ENCODE measurements at places on chromosomes 16 and 17.

DNA sequence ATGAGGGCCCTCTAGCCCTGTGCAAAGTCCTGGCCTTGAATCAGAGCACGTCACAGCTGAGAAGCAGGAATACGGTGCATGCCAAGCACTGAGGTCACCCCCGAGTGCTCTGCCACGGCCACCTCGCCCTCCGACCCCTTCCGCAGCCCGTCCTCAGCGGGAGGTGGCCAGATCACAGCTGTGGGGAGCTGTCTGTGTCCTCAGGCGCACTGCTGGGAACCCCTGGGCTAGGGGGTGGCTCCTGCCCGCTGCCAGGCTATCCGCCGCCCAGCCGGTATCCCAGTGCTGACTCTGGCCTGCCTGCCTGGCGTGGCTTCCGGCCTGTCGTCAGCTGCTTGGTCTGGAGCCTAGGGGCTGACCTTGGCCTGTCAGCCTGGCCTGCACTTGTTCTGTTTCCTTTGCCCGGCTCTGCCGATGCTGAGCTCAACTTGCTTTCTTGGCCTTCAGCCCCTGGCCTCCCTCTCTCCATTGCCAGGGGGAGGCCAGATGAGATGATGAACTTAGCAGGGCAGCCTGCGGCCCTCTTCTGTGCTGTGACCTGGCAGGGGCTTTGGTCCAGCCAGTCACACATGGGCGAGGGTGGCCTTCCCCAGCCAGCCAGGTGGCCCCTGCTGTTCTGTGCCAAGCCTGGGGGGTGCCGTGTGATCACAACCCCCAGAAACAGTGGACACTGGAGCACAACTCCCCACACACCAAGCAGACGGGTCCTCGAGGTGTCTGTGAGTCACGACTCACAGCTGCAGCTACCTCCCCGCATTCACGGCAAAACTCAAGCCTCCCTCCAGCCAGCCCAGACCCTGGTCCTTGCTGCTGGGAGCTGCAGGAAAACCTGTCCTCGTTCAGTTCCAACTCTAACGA is 77.3 kb downstream of the ZDHHC7 start:
- DNase-seq: no peak

GRCh38 chr16:48132696-48133095 is 23.1 kb downstream of the ABCC12 start:
- DNase-seq: no peak

- no peak for DNase-seq
These were observed 7.1 kb upstream of the SOX9 start for GRCh38 chr17:72113751-72114150.

GRCh38 chr16:57051696-57052228 is 40.6 kb upstream of the CPNE2 start:
- DNase-seq: no peak

DNA sequence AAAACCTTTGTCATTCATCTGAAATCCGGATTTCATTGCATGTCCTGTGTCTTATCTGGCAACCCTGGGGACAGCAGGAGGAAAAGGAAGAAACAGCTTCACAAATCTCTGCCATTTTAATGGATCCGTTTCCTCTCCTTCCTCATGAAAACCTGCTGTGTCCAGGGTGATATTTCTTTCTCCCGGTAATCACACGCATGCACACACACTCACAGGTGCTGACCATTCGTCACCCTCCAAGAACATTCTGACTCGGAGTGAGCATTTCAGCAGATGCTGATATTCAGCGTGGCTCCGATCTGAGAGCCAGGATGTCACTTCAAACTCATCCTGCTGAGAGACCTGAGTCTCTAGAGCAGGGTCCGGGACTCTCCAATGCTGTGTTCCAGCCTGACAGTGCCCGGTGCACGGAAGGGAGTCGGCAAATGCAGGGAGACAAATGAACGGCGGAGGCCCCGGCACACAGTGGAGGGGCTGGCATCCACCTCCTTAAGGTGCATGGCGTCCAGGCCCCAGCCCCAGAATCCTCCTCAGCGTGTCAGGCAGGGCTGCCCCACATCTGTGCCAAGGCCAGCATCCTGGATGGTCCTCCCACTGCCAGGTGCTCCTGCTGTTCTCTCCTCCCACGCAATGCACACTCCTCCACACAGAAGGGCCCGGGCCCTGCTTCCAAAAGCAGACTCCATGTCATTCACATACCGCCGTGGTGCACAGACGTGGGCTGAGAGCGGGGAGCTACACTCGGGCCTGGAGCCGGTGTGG is 70.7 kb downstream of the RBFOX3 start:
- DNase-seq: no peak

GRCh38 chr16:22356930-22357634 is 17.3 kb downstream of the CDR2 start:
- DNase-seq: no peak

- DNase-seq: no peak
These were observed 42.5 kb upstream of the KSR1 start for GRCh38 chr17:27413792-27414191.

DNA sequence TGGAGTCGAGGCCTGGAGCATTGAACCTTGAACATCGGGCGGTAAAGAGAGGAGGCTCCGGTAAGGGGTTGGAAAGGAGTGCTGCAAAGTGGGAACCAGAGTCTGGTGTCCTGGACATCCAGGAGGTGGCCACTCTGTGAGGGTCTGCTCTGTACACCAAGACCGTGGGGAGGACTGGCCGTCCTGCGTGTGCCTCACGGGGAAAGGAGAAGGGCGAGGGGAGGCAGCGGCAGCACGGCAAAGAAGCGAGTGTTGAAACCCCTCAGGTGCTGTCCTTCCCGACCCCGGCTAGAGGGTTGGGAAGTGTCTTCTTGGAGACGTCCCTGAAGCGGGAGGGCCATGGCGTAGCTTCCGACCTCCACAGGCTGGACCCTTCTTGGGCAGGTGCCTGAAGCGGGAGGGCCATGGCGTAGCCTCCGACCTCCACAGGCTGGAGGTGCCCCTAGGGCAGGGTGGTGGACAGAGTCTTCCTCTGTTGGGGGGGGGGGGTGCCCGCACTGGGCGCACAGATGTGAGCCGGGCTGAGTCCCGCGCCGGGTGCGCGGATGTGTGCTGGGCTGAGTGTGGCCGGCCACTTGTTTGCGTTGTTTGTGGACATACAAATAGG is 42.0 kb downstream of the FOXK2 start:
- no peak for DNase-seq

DNA sequence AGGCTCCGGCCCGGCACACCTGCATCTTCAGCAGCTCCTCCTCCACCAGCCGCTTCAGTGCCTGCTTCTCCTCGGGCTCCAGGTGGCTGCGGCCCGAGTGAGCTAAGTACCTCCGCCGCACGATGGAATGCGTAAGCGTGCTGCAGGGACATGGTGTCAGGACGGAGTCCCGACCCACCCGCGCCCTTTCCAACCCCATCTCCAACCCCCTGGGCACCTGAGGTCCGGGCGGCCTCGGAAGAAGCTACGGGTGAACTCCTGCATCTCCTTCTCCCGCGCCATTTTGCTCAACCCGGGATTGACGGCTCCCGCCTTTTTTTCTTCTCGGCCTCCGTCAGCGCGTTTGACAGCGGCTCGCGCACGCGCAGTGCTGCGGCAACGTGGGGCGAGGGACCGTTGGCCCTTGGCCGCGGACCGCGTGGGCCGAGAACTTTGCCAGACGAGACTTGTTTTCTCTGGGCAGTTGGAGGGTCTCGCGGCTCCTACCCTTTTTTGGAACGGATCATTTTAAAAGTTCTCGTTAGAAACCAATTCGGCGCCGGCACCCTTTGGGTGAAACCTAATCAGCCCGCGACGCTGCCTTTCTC is at the start of gene HIRIP3:
Gene HIRIP3 (minus strand): TSS at position 294 of the 587 bp plus-strand sequence. CDS start 12 bp downstream, at position 282.
- peak; percentile 96 for DNase-seq

DNA sequence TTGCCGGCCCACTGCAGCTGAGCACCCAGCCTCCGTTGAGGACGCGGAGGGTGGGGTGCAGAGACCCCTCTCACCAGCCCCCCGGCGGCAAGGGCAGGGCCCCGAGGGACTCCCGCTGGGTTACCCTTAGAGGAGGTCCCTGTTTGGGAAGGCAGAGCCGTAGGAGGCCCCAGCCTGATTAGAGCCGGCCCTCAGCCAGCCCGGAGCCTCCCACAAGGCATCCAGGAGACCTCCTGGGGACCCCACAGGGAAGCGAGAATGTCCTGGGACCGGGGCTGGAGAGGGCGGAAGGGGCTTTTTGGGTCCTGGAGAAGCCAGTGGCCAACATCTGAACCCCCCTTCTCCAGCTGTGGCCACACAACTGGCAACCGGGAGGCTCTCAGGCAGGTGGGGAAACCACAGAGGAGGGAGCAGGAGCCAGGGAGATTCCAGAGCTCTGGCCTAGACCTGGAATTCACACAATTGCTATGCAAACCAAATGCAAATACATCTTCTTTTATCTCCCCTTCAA is 21.7 kb upstream of the SP6 start:
- DNase-seq: no peak

DNA sequence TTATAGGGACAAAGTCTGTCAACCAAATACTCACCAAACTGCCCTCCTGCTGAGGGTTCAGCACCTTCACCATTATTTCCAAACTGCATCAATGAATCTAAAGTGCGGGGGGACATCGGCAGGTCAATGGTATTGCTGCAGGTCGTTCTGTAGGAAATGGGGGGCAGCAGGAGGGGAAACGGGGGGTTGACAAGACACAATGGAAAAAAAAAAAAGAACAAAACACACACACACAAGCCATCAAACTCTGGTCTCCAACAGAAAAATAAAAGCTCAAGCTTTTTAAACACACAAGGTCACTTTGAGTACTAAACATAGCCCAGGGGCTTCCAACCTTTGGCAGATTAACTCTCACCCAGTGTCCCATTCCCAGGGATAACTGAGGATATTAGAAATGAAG is 28.5 kb downstream of the STAT5A start:
- no peak for DNase-seq

- DNase-seq: no peak
These were observed 934 bp upstream of the AOC2 start for GRCh38 chr17:42843358-42843934.

GRCh38 chr17:82344175-82344907 is 10.8 kb upstream of the SECTM1 start:
- DNase-seq: no peak

GRCh38 chr17:10033449-10033848 is 128.4 kb upstream of the RCVRN start:
- DNase-seq: peak; percentile 99

GRCh38 chr17:17403899-17404576 is 72.8 kb upstream of the MED9 start:
- DNase-seq: no peak

GRCh38 chr17:77434136-77435114 is 293.7 kb downstream of the SEC14L1 start:
- no peak for DNase-seq

GRCh38 chr17:44293509-44294226 is 14.7 kb upstream of the RUNDC3A start:
- no peak for DNase-seq

- DNase-seq: no peak
These were observed 10.3 kb downstream of the CCL18 start for GRCh38 chr17:36074365-36074764.

DNA sequence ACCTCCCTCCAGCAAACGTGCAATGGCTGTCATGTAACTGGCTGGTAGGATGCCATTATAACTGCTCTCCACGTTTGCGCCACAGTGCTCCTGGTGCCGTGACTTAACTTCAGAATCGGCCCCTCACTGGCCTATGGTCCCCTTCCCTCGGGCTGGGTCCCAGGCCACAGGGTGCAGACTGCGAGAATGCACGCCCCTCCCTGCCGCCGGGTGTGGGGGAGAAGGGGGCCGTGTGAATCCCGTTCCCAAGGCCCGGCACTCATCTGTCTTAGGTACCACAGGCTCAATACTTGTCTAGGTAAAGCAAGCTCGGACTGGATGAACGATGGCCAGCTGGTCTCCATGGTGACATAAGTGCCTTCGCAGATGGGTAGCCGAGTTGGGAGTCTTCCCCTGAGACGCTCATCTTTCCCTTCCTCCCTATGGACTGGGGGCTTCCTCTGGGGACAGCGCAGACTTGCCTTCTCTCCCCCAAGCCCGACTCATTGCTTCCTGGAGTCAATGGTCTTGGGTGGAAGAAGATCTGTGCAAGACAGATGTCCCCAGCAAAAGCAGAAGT is 37.8 kb downstream of the TIMM22 start:
- DNase-seq: no peak

- DNase-seq: no peak
These were observed 400.0 kb downstream of the SOX9 start for GRCh38 chr17:72520665-72521303.

DNA sequence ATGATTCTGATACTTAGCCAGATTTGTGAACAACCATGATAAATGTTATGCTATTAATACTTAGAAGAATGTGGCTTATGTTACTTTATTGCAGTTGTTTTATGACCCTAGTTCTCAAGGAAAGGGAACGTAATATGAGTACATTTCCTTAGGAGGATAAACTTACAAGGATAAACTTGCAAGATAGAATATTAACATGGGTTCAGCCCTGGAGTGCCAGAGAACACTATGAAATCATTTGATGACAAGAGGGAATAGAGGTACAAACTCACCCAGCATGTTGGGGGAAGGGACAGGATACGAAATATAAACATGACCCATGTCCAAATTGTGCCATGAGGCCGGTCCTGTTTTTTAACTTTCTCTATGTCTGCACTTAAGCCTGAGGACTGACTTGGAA is 13.0 kb upstream of the ABCA5 start:
- no peak for DNase-seq

- DNase-seq: no peak
These were observed 14.6 kb downstream of the CCDC57 start for GRCh38 chr17:82198092-82198491.

GRCh38 chr17:3475812-3476610 is at the start of gene ASPA:
ASPA (plus strand) TSS chr17:3475997; CDS start chr17:3476160, 163 bp downstream.
- DNase-seq: no peak

DNA sequence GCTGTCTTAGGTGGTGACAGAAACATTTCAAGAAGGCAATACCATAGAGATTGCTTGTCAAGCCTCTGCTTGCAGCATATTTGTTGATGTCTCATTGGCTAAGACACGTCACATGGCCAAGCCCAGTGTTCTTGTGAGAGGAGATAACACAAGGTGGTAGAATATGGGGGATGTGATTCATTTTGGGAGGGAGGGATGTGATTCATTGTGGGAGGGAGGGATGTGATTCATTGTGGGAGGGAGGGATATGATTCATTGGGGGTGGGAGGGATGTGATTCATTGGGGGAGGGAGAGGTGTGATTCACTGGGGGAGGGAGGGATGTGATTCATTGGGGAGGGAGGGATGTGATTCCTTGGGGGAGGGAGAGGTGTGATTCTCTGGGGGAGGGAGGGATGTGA is 470.5 kb upstream of the SALL1 start:
- no peak for DNase-seq

DNA sequence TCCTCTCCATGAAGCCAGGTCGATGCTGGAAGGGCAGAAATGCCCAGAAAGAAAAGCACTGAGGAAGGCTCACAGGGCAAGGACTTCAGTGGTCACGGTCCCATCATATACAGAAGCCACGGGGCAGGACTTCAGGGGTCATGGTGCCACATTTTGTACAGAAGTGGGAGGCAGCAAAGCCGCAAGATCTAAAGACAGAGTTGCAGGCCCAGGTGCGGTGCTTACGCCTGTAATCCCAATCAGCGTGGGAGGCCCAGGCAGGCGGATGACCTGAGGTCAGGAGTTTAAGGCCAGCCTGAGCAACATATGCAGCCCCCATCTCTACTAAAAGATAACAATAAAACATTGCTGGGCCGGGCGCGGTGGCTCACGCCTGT is 96.0 kb downstream of the NXN start:
- DNase-seq: peak; percentile 26

Measured in Karpas-422 (cell line).